Muscle of arm (tissue), 14 donors: ENCODE measurements at places on chromosomes 3 and 15. TPM values are rescaled to one million over a fixed set of nuclear protein-coding genes. Genes with fewer than 3 reads are reported as not detected.

Gene MORC1
- not detected for polyA plus RNA-seq

Gene CHDH
- 1.9 TPM for polyA plus RNA-seq

Gene C2CD4A
- polyA plus RNA-seq: 0.05 TPM

GRCh38 chr3:3556078-3556477 is 243.2 kb upstream of the LRRN1 start:
- DNase-seq: no peak

- no peak for DNase-seq
These were observed 40.6 kb downstream of the FOXB1 start for GRCh38 chr15:60044636-60045270.

Gene PLD1
- polyA plus RNA-seq: 15.2 TPM

DNA sequence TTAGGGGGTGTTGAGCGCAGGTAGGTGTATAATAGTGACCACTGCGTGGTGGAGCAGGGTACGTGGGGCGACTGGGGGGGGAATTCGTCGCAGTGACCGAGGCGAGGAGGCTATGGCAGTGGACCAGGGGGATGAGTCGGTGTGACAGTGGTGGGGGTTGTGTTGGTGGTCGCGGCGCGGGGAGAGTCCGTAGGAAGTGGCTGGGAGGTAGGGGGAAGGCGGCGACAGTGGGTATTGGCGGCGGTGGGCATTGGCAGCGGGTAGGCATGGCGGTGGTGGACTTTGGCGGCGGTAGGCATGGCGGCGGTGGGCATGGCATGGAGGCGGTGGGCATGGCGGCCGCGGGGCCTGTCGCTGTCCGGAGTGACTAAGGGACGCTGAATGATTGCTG is 739 bp downstream of the SNRPN start:
- DNase-seq: peak; percentile 17

- no peak for DNase-seq
These were observed 106.5 kb upstream of the SATB1 start for GRCh38 chr3:18531662-18532061.

- no peak for DNase-seq
These were observed 55.5 kb upstream of the MBNL1 start for GRCh38 chr3:152213203-152213602.

Gene SCAPER
- 32.0 TPM for polyA plus RNA-seq

DNA sequence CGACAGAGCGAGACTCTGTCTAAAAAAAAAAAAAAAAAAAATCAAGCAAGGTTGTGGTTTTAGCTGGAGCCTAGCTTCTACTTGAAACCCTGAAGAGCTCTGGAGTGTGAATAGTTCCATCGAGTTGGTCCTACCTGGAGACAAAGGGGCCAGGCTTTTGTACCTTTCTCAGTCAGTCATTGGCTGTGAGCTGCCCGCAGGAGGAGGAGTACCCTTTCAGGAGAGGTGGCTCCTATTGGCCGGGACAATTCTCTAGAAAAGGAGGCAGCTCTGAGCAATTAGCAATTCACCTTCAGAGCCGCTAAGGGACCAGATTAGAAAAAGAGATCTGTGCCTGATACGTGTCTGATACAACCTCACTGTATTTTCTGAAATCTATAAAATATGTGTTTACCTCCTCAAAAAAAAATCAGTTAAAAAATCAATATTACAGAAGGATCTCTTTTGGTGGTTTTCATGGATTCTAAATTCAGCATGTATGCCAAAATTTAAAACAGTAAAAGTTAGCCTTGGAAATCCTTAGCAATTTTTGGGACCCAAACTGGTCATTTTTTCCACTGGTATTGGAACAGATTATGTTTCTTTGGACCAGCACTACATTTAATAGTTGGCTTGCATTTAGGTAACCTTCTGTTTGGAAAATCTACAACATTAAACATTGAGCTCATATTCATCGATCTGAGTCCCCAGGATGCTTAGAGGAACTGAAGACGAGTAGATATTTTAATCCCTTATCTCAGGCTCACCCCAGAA is 29.7 kb upstream of the PDCD6IP start:
- DNase-seq: peak; percentile 28

DNA sequence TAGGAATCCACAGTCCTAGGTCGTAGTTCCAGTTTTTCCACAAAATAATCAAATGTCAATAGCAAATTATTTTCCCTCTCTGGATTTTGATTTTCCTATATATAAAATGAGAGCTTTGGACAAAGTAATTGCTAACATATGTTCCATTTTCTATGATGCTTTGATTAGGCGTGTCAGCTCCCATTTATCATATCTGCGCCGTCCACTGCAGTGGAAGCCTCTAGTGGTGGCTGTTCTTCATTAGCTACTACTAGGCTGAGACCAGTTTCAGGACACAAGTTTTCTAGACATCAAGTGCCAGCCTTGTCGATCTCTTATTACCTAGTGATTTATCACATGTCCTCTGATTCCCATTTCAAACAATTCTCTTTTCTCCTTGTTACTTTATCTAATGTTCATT is 271.5 kb downstream of the TUSC7 start:
- DNase-seq: no peak

Gene CCR9
- polyA plus RNA-seq: not detected

DNA sequence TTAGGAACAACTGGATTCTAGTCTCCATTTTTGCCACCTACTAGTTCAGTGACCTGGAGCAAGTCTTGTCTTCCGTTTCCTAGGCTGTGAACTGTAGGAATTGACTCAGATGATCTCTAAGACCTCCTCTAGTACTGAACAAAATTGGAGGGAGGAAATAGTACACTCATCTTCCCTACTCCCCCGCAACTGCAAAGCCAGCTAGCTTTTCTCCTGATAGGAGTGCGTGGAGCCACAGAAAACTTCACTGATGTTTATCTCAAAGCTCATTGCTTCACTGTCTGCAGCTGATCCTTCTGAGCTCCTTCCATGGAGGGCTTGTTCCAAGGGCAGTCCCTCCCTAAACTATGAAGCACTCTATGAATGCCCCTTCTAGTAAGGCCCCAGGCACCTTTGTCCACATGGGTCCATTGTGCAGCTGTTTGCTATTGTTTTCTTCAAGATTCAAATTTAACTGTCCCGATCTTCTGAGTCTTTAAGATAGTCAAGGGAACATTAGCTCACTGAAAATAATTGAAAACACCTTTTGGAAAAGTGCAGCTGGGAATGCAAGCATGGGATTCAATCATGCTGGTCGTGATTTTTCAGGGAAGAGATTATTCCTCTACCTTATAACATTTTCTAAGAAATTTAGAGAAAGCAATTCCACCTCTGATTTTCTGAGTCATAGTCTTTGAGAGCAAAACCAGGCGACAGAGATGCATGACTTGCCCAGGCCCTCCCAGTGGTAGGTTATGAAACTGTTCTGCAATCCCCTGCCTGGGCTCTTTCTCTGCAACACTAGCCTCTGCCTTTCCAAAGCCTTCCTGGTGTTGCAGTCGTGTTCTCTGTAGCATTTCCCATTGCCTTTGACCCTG is 24.3 kb downstream of the FILIP1L start:
- peak; percentile 44 for DNase-seq

DNA sequence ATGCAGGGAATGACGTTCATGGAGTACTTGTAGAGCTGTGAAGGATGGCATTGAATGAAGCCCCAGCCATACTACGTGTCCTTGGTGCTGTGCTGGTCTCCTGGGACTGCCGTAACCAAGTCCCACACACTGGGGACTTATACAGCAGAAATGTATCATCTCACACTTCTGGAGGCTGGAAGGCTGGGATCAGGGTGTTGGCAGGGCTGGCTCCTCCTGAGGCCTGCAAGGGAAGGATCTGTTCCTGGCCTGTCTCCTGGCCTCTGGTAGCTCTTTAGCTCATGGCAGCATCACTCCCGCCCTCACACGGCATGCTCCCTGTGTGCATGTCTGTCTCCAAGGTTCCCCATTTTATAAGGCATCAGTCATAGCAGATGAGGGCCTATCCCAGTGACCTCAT is 29.5 kb upstream of the GABRG3 start:
- no peak for DNase-seq

Gene NOX5
- 3.9 TPM for polyA plus RNA-seq

DNA sequence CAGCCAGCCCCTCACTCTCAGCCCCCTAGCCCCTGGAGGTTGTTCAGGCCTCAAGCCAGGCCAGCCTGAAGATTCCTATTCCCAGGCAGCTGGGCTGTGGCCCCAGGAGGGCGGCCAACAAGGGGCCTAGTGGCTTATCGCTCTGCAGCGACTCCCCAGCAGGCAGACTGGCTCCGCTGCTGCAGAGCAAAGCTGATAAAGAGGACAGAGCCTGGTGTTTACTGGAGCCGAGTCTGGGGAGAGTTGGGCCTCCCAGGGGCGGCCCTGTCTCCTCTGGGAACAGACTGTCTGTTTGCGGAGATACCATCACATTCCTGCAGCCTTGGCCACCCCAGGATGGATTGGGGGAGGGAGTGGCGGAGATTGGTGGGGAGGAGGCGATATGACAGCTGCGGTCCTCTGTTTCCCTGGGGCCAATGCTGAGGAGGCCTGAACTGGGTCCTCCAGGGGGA is 22.4 kb upstream of the SMAD6 start:
- no peak for DNase-seq

DNA sequence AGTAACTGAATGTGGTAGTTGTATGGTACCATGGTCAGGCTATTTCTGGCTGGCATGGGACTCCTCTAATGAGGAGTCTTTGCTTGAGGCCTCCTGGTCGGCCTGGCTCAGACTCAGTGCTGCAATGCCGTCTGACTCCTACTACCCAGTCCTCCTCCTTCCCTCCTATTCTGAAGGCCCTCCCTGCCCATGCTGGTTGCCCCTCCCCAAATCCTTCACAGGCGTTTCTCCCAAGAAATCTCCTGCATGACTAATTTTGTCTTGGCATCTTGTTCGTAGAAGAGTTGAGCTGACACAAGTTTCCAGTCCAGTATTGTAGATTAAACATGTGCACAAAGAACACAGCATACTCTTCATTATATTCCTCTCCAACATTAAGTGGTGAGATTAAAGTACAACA is 115.5 kb downstream of the NFKBIZ start:
- no peak for DNase-seq

Gene KPNA4
- polyA plus RNA-seq: 76.1 TPM

GRCh38 chr3:2870724-2871333 is 239.3 kb downstream of the IL5RA start:
- no peak for DNase-seq

DNA sequence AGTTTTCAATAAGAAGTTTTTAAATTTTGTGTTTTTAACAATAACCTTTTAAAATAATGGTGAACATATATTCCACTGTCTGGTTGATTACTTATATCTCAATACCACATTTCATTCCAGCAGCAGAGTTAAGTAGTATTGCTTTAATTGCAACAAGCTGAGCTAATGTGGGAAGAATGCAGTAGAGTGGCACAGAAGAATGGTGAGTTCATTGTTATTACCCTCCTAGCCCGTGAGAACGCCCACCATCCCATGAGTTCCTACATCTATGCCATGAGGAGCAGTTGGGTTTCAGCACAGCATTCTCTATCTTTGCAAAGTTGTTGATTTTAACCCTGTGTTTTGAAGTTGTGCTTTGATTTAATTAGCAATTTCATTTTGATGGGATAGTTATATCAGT is 17.8 kb upstream of the NR2E3 start:
- no peak for DNase-seq

Gene LRTM1
- 133 TPM for polyA plus RNA-seq

GRCh38 chr15:29624271-29624670 is 198.0 kb downstream of the TJP1 start:
- DNase-seq: no peak

DNA sequence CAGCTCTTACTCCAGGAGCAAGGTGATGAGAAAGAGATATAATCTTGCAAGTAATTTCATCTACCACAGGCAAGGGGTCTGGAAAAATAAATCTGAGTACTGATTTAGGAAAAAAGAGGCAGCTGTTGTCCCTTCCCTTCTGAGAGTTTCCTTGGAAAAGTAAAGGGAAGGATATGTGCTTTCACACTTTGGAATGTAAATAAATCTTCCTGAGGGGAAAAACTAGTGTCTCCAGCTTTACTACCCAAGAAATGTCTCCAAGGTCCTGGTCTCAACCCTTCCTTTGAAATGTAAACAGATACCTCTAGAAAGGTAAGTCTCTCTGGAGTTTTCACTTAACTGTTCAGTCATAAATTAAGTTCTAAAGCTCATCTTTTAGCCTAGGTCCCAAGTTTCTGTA is 102.6 kb downstream of the DPH6 start:
- no peak for DNase-seq

- no peak for DNase-seq
These were observed 165.6 kb downstream of the PLD1 start for GRCh38 chr3:171644681-171645080.

Gene SIDT1
- polyA plus RNA-seq: 2.3 TPM

GRCh38 chr3:102390171-102390864 is 44.5 kb upstream of the ZPLD1 start:
- no peak for DNase-seq

GRCh38 chr3:57892423-57892822 is 115.8 kb upstream of the FLNB start:
- DNase-seq: no peak

- no peak for DNase-seq
These were observed 2.6 kb upstream of the LOXL1 start for GRCh38 chr15:73923488-73924164.

Gene CD200R1
- polyA plus RNA-seq: 2.8 TPM

DNA sequence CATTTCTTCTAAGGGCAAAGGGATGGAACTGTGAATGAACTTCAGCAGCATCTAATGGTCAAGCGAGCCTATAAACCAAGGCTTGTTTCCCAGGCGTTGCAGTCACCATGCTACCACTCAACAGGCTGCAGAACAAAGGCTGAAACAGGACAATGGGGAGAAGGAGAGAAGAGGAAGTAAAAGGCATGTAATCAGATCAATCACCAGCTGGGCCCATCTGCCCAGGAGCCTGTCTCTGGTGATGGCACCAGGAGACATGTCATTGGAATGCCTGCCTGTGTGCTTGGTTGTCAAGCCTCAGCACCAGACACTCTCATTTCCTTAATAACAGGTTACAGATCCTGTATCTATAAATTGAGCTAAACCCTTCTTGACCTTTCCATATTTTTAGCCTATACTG is 81.7 kb upstream of the UMPS start:
- no peak for DNase-seq

- DNase-seq: no peak
These were observed 144.6 kb upstream of the IL12A start for GRCh38 chr3:159843840-159844730.
